ENCODE measurements at places on chromosomes 6 and 20.

GRCh38 chr6:133809406-133809805 is 79.5 kb upstream of the TCF21 start:
- DNase-seq: peak; percentile 61

DNA sequence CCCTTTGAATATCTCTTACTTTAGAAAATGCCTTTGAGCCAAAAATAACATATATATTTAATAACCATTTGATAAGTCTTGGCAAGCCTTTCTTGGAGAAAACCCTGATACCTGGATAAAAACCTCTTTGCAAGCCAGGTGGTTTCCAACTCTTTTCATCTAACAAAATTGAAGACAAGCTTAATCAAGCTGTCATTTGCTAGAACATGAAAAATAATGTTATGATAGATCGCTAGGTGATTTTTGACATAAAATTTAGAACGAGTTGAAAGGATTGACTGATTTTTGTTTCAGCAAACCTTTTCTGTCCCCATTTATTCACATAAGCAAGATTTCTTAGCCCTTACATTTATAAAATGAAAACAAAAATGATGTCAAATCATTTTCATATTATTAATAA is 44.6 kb downstream of the ABRACL start:
- DNase-seq: no peak

GRCh38 chr6:109381061-109381746 is 1.1 kb downstream of the CD164 start:
- peak; percentile 57 for DNase-seq

GRCh38 chr20:62170536-62170935 is 12.3 kb upstream of the MTG2 start:
- no peak for DNase-seq

DNA sequence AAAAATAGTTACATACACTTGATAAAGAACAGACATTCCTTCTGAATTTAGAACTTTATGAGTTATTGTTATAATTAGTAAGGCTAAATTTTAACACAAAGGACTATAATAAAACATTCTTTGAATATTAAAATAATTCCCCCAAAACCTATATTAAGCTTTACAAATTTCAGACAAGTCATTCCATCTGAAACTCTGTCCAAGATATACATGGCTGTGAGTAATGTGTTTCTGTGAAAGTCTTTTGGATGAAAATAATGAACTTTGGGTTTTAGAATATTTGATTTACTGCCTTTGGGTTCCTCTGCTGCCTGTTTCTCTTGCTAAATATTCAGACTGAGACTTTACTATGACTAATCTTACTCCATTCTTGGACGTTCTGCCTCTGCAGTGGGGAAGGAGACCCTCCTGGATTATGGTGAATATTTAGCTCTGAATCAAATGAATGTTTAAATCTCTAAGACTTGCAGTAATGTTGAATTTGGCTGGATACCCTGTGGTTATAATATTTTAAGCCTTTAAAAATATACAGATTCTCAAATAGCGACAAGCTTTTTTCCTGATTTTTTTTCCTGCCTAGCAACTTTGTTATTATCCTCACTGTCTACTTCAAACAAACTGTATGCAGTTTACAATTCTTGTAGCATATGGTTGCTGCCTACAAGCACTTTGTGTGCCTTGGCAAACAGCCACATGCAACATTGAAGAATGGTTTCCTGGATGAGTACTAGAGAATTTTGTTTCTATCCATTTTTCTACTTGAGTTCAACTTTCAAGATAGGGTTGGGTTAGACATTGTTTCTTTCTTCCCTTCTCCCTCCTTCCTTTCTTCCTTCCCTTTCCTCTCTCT is 51.4 kb downstream of the TXLNB start:
- peak; percentile 19 for DNase-seq

DNA sequence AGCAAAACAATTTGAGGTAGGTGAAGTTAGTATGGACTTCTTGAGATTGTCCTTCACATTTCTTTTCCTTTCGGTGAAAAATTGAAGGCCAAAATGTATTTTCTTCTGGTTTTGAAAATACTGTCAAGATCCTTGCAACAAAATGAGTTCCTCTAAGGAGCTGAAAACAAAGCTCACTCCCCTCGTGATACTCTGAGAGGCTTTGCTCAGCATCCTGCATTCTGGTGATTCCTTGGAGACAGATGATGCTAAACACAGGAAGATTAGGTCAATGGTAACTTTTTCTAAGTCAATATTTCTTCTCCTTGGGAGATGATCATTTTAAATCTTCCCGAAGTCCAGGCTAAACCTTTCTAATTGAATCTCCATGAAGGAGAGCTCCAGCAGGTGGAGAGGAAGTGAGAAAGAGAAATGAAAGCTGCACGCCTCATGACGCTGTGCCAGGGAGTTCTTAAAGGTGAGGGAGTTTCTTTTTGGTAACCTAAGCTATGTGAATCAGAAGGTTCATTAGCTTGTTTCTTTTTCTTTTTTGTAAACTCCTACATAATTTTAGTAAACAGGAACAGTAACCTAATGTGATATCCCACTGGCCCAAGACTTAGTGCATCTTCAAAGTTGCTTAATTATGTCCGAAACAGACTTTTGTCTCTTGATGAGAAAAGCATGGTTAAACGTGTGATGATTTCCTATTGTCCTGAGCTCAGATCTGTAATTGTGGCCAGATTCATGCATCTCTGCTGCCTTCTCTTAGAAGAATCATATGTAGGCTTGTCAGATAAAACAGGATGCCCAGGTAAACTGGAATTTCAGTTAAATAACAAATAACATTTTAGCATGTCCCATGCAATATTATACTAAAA is 15.0 kb downstream of the ESR1 start:
- DNase-seq: no peak

DNA sequence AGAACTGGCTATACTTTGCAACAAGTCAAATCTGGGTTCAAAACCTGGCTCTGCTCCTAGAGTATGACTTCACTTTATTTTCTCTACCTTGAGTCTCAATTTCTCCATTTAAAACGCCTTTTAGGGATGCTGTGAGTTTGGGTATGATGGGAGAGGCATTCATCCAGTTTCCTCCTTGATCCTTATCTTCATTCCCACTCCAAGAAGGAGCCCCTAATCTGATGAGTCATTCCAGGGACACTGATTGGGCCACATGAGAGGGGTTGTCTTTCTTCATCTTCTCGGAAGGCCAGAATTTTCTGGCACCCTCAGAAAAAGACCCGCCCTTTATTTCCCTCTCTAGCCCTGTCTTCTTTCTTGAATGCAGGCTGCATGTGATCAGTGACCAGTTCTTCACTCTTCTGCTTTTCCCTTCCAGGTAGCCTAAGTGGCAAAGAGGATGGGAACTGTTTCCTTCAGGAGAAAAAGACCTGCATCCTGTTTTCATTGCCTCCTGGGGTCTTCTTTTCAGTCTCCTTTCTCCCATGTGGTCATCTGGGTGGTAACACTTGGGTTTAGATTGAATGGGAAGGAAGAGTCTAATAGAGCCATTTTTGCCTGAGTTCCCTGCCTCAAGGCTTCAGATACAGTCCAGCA is 32.1 kb upstream of the PNRC1 start:
- DNase-seq: peak; percentile 22

DNA sequence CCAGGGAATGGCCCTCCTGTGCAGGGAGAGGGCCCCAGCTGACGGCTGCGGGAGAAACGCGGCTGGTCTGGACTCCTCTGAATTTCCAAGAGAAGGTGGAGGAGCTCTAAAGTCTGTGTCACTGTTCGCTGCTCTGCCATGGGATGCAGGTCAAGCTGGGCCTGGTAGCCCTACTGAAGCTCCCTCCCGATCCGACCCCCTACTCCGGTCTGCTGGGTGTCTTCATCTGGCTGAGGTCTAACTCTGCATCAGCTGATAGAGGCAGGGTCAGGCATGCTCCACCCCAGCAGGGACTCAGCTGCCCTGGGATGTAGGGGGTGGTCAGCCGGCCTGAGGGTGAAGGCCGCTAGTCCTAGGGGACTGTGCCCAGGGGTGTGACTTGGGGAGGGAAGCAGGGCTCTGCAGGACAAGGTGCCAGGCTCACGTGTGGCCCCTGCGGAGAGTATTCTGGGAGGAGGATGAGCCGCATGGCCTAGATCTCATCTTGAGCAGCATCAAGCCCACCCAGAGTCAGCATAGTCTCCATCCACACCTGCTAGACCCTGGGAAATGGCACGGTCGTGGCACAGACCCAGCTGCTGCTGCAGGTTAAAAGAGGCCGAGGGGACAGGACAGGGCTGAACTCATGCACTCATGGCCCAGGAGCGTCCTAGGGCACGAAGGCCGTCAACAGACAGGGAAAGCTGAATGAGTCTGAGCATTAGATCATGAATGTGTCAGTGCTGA is 1.4 kb downstream of the CST3 start:
- no peak for DNase-seq
